HL-60 (cell line): ENCODE measurements at places on chromosomes 13 and 19.

- no peak for DNase-seq
Measured at GRCh38 chr13:44523146-44524015, 52.7 kb downstream of the TSC22D1 start.

DNA sequence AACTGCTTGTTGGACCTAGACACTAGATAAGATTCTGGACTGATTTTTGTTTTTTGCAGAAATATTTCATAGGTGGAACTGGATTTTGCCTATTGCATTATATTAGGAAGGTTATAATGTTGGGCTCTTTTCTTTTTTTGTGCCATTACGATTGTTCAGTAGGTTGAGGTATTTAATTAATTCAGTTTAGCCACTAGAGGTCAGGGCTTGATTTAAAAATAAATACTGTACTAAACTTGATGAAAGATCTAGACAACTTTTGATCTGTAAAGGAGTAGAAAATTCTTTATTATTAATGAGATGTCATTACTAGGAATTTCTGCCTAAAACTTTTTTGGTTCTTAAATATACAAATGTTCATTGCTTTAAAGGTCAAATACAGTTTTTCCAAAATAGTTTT lies 15.2 kb upstream of the SUPT20H start:
- DNase-seq = no peak

GRCh38 chr19:34126966-34127365 lies 45.3 kb upstream of the LSM14A start:
- DNase-seq = no peak

GRCh38 chr19:14505488-14506239 lies 9.7 kb upstream of the GIPC1 start:
- peak; percentile 65 for DNase-seq

DNA sequence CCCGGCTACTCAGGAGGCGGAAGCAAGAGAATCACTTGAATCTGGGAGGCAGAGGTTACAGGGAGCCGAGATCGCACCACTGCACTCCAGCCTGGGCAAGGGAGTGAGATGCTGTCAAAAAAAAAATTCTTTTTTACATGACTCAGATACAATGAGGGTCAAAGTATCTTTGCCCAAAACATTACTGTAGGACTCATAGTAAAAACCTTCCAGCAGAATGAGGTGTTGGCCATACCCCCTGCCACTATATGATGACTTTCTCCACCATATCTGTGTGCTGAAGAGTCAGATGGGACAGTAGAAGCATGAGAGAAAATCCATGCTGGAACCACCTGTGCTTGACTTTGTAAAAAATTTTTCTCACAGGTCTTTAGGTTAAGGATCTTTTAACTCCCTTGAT lies 86.7 kb downstream of the COL4A2 start:
- DNase-seq = no peak

DNA sequence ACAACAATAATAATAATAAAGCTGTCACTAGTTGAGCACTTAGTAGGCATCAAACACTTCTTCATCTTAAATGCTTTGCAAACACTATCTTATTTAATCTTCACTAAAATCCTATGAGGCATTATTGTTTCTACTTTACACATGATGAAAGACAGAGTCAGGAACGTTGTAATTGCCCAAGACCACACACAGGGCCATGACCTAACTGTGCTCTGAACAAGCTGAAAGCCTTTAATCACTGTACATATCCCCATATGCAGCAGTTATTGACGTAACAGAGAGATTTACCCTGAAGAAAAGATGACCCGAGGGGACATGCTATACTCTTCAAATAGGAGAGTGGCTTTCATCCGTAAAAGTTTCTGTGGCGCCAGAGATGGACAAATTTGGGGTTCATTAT lies 53.0 kb downstream of the SACS start:
- no peak for DNase-seq

- no peak for DNase-seq
Measured at GRCh38 chr13:97205982-97206381, 16.2 kb upstream of the MBNL2 start.

DNA sequence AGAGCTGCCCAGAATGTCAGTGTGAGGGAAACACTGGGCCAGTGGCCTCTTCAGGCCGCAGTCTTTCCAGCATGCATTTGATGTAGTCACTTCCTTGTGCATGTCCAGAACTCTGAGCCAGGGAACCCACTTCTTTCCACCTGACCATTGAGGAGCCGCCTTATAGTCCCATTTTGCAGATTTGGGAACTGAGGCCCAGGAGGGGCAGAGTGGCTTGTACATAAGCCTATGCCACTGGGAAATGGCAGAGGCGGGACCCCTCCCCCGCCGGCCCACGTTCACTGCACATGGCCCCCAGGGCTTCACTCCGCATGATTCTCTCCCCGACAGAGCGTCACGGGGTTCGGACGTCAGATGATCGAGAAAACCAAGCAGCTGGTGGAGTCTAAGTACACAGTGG lies 5.6 kb upstream of the SPIB start:
- no peak for DNase-seq

DNA sequence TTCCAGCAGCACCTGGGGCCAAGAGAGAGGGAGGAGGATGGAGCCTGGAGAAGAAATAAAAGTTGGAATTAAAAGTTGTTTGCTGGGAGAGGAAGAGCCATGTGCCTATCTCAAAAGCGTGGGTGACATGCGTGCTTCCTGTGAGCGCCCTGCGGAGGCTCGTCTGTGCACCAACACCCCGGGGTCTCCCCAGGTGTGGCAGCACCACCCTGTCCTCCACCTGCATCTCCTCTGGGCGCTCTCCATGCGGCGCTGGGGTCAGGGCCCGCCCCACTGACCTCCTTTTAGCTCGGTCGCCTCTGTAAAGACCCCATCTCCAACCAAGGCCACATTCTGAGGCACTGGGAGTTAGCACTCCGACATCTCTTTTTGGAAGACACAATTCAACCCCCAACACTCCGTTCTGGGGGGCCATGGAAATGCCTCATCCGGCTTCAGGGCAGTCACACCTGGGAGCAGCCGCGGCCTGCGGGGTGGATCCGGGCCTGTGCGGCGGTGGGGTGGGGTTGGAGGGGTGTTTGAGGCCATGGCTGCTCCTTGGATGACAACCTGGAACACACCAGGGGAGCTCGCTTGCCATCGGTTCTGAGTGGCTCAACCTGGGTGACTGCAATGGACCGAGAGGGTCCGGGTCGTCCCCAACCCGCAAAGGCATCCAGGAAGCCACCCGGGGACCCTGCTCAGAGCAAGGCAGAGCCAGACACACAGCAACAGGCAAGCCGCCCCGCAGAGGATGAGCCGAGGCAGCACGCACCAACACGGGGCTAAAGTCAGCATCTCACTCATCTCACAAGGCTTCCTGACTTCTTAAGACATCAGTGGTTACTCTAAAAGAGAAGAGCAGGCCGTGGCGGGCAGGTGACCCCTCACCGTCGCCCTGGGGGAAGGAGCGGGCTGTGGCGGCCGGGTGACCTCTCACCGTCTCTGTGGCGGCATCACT lies 79.4 kb upstream of the MCF2L start:
- no peak for DNase-seq

- no peak for DNase-seq
Measured at GRCh38 chr19:11159598-11160439, 4.2 kb upstream of the SPC24 start.

DNA sequence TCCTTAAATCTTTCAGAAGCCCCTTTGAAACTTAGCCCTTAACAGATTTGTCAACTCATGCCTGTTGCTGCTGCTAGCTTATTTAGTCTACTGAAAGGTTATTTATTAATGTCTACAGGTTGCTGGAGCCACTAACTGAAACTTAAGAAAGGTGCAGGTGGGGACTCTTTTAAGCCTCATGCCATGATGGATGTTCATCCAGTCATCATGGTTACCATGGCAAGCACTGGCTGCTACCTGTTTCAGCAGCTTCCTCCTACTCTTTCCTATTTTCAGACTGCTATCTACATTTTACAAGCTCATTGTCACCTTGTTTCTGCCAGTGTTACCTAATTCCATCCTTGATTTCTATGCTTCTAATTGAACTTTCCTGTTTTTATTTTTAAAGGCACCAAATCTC lies 27.1 kb downstream of the DGKH start:
- no peak for DNase-seq

GRCh38 chr13:35917252-35917941 lies 213.8 kb downstream of the DCLK1 start:
- DNase-seq = no peak

DNA sequence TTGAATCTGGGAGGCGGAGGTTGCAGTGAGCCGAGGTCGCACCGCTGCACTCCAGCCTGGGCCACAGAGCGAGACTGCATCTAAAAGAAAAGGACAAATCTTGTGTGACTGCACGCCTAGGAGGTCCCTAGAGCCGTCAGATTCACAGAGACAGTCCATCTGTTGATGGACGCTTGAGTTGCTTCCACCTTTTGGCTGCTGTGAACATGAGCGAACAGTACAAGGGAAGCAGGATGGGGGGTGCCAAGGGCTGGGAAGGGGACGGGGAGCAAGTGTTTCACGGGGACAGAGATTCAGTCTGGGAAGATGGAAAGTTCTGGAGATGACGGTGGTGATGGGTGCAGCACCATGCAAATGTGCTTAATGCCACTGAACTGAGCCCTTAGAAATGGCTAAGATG lies 78.7 kb downstream of the GNG7 start:
- no peak for DNase-seq

- DNase-seq = peak; percentile 74
Measured at GRCh38 chr19:50333235-50333736, 4.1 kb upstream of the KCNC3 start.

DNA sequence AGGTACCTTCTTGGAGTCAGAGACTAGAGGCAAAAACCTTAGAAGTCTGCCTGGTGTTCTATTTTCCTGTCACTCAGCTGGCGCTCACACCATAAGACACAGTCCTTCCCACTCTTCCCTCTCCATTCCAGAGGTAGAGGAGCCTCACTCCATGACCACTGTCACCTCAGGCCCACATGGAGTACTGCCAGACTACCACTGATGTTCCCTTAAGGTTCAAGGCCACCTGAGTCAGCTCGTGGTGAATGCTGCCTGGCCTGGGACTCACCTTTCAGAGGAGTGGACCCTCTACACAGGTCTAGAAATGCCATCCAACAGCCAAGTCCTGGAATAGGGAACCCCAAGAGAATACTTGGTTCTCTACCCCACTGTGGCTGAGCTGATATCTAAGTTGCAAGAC lies 29.9 kb downstream of the RGCC start:
- DNase-seq = no peak

- no peak for DNase-seq
Measured at GRCh38 chr19:42285541-42285941, 16.4 kb upstream of the PRR19 start.

- no peak for DNase-seq
Measured at GRCh38 chr19:39078436-39079200, 5.5 kb upstream of the ACP7 start.

DNA sequence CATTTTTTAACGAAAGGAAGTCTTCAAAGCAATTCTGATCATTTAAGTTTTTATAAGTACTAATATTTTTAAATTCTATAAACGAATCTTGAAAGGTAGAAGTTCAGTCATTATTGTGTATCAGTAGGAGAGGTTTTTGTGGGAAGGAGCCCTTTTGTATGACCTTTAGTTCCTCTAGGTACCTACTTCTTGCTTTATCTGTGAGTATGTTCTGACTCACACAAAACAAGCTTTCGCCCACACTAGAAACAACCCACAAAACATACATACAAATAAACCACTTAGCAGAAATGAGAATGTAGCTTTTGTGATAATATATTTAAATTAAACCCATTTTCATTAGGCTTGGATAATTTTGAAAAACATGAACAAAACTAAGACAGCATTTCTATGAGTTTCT lies 27.8 kb downstream of the ERCC5 start:
- no peak for DNase-seq

DNA sequence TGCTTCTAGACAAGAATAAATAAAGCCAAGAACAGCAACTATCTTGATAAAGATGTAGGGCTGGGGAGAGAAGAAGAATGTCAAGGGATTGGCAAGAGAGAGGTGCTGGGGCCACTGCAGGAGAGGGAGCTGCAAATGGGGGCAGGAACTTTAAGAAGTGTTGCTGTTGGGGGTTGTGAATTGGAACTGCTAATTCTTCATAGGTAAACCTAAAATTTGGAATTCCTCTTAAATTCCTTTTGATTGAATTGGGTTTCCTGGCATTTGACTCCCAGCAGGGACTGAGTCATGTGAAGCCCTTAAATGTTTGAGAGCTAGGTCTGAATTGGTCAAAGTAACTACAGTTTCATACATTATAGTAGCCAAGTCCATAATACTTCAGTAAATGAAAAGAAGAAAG lies 305.6 kb upstream of the TMTC4 start:
- no peak for DNase-seq

GRCh38 chr13:50576156-50576555 lies 267.3 kb downstream of the DLEU7 start:
- no peak for DNase-seq

DNA sequence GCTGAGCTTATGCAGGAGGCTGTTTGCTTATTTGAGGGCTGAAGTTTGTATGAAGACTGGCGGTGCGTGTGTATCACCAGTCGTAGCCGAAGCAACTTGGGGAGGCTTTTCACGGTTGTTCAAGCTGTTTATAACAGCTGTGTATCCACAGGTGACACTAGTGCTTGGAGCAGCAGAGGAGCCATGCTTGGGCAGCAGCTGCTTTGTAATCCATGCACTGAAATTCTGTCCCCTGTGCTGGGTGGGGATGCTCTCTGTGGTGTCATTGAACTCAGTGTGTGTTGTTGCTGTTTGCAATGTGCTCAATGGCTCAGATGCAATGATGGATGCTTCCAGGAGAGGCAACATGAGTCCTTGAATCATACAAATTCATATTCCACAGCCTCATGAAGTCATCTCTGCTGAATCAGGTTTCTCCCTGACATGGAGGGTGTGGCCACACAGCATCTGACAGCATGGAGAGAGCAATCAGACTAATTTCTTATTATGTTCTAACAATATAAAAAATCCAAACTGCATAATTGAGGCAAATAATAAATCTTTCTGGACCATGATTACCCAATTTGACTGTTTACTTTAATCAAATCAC lies 18.8 kb upstream of the GTF3A start:
- no peak for DNase-seq

- no peak for DNase-seq
Measured at GRCh38 chr13:111904166-111904565, 162.8 kb upstream of the SOX1 start.

DNA sequence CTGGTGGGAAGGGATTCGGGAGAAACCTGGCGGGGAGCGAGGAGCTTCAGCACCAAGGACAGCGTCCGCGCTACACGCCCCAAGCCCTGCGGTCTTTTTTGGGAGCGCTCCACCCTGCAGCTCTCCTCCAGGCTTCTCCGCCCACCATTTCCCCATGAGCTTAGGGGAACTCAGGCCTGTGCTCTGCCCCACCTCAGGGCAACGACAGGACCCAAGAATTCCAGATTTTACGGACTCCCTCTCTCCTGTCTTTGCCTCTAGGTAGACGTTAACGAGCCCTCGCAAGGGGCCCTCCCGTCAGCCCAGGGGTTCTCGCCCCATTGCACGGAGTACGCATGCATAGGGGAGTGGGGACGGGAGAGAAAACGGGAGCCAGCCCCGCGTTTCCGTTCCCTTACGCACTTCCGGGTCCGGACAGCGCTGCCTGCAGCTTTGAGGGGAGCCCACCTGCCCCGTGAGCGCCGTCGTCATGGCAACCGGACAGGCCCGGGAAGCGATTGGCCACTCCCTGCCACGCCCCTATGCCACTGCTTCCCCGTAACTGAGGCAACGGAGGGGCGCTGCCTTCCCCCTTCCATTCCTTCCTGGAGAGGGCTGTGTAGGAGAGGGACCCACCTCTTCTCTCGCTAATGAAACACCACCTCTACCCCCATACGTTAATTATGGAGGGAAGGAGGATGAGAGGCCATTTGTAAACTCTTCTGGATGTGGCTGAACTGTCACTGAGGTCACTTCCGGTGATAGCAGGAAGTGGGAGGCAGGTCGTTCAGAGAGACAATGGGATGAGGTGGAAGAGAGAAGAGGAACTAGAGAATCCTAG lies 20.8 kb downstream of the NOVA2 start:
- peak; percentile 46 for DNase-seq

GRCh38 chr13:51432576-51432975 lies 20.3 kb downstream of the INTS6 start:
- DNase-seq = no peak
